ENCODE measurements at places on chromosomes 5 and 9.
A peak's percentile ranks its signal among the peaks of the same experiment; 100 is the strongest.

DNA sequence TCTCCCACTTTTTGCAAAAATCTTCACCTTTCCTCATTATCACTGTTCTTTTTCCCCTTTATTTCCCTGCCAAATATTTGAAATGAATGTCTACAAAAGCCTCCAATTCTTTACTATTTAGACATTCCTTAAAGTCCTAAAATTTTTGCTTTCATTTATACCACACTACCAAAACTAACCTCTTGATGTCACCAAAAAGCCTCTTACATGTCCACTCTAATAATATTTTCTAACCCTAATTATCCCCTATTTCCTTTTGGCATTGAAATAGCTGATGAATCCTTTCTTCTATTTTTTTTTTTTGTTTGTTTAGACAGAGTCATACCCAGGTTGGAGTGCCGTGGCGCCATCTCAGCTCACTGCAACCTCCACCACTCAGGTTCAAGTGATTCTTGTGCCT is 32.3 kb upstream of the NRG2 start:
- DNase-seq: no peak

DNA sequence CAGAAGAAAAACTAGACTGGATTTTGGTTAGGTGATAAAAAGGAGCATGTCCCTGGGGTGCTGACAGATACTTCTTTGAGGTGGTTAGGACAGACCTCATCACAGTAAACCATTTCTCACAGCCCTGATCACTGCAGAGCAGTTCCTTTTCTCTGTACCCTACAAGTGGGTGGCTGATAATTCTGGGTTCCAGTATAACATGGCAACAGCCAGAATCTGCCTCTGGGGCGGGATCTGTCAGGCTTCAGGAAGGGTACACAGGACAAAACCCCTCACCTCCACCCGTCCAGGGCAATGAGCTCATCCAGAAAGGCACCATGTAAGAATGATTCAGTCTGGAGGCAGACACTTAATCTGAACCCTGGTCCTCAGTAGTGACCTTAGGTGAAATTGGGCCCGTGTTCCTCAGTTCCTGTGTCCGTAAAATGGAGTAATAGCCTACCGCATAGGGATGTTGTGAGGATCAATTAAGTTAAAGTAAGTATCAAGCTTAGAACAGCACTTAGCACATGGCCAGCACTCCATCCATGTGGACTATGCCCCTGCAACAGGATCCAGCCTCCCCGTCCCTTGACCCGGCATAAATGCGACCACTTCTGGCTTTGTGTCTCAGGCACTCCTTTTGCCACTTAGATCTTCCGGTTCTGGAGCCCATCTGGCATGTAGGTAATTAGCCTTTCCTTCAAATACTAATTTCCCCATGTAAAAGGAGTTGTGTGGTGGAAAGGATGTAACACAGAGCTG is 129.2 kb downstream of the LHFPL2 start:
- DNase-seq: no peak

DNA sequence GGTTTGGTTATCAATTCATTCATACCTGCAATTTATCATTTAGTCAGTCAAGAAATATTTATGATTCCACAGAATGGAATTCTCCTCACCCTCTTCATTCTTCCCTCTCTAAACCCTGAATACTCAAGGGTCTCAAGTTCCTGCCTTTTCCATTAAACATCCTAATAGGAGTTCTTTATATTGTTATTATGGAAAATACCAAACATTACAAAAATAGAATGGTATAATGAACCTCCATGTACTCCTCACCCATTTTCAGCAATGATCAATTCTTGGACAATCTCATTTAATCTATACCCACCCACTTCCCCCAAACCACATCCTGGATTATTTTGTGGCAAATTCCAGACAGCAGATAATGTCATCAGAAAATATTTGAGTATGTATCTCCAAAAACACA is 74.5 kb downstream of the ADAMTS12 start:
- no peak for DNase-seq

GRCh38 chr9:134490446-134490845 is 151.2 kb upstream of the COL5A1 start:
- DNase-seq: no peak

- no peak for DNase-seq
Measured at GRCh38 chr9:12915366-12915954, 140.6 kb downstream of the LURAP1L start.

DNA sequence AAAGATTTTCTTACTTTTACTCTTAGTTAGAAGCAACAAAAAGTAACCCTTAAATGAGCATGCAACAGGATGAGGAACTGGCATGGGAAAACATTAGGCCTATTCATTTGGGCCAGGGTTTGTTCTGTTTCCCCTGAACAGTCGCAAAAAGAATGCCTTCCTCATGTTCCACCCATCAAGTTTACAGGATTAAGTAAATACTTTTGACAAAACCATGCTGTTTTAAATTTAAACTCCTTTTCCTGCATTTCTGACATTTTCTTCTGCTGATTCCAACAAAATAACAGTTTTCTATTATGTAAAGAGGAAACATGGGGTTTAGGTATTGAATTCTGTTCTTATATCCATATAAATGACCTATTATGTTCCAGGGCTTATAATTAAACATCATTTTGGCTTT is 236.6 kb upstream of the ACTBL2 start:
- DNase-seq: no peak

- DNase-seq: no peak
Measured at GRCh38 chr5:14882658-14883580, 11.3 kb upstream of the ANKH start.

DNA sequence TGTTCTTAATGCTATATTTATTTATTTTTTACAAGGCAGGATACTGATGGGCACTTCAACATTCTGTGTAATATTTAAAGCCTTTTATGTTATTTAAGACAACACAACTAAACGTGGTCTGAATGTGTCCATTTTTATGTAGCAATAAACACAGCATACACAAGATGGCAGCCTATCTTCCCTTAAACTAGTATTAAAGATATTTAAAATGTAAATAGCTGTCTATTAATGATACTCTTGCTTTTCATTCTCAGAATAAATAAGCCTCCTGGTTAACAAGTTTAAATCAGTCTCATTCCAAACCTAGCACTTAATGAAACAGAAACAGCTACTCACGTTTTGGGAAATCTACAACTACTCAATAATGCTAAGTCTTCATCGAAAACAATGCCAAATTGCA is 315.7 kb downstream of the MCTP1 start:
- no peak for DNase-seq

GRCh38 chr5:151758430-151759241 is at the start of gene ATOX1:
TSS of gene ATOX1 (minus strand) at chr5:151758631. CDS start at chr5:151758551, 80 bp downstream.
- DNase-seq: no peak

GRCh38 chr9:121735793-121736770 is 84.6 kb downstream of the DAB2IP start:
- DNase-seq: no peak

- DNase-seq: no peak
Measured at GRCh38 chr5:72412283-72413055, 92.3 kb downstream of the PTCD2 start.

DNA sequence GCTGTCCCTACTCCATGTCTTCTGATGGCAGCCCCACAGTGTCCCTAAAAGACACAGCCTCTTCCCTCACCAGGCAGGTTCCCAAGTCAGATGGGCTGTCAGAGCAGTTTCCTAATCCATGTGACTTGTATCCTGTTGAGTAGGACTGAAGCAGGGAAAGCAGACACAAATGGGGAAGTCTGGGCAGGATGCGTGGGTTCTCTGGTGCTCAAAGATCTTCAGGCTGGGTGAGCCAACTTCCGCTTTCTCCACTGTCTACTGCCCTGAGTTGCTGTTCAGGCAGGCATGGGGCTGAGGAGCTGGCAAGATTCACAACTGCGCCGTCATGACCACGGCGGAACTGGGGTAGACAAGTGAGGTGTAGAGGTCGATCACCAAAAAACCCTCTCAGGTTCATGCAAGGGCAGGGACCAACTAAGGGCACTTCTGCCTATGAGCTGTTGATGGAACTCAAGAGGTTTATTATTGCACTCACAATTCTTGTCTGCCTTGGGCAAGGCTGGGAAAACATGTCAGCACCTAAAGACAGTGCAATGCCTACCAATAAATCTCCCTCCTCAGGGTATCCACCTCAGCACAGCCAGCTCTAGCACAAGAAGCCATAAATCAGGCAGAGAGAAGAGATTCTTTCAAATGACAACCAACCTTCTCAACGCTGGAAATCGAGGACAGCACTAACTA is 83.4 kb downstream of the RAPGEF1 start:
- peak; percentile 91 for DNase-seq

DNA sequence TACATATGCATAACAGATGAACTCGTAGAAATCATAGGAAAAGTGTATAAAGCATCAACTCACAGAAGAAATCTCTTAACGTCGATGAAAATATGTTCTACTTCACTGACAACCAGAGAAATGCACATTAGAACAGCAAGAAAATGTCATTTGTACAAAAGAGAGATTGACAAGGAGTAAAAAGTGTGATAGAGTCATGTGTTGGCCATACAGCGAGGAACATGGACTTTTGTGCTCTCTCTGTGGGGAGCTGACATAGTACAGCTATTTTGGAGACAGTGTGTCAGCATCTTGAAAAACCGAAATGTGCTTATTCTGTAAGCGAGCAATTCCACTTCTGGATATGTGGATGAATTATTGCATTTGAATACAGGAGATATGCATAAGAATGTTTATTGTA is 477.9 kb downstream of the ICE1 start:
- no peak for DNase-seq

GRCh38 chr9:133048595-133048994 is 13.2 kb upstream of the CEL start:
- no peak for DNase-seq

- no peak for DNase-seq
Measured at GRCh38 chr5:99076723-99077640, 148.2 kb upstream of the CHD1 start.

DNA sequence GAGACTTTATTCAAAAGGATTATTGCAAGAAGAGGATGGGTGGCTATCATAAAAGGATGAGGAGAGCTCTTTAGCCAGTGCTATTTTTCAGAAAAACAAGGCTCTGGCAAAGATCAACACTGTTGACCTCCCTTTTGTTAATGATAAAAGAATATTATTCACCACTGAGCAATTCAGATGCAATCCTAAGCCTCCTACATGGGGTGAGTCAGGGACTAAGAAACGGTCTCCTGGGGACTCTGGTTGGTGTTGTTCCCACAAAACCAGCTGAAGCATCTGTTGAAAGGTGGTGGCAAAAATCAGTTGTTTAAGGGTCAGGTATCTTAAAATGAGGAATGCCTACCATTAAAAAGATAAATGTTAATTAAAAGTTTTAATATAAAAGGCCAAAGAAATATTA is 7.7 kb upstream of the GCNT1 start:
- DNase-seq: no peak

DNA sequence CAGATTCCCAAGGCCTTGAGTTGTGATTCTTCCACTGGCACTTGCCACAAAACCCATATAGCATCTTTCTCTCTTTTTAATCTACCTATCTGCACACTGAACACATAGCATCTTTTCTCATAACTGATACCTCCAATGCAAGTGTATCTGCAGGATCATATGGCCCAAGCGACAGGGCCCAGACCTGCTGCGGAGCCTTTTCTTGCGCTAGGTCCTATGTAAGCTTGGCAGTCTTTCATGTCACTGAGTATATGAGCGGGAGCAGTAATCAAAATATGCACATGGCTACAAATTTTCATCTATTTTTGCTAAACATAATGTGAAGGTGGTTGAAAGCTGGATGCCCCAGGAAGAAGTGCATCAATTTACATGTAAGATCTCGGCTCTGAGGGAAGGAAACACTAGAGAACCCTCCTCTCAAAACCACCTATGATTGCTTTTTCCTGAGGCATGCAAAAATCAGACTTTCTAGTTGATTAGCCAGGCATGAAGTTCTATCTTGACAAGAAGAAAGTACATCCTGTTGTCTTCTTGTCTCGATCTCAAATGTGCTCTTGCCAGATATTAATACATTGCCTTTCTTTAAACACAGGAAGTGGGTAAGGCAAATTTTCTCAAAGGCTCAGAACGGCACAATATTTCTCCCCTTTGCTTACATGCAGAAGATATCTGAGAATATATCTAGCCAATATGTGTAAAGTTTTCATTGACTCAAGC is 26.9 kb upstream of the CEMIP2 start:
- no peak for DNase-seq

DNA sequence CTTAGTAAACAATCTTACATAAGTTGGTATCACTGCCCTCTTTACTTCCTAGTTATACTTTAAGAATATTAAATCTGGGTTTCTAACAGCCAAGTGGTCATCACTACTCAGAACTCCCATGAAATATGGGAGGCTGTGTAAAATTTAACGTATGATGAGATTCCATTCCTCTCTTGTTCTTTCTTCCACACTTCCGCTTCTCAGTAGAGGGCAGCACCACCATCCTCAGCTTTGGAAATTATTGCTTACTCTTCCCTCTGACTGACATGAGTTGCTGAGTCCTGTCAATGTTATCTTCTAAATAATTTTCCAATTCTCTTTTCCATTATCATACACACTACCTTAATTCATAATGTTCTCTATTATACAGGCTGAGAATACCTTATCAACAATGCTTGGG is 194.0 kb downstream of the RFX3 start:
- no peak for DNase-seq

DNA sequence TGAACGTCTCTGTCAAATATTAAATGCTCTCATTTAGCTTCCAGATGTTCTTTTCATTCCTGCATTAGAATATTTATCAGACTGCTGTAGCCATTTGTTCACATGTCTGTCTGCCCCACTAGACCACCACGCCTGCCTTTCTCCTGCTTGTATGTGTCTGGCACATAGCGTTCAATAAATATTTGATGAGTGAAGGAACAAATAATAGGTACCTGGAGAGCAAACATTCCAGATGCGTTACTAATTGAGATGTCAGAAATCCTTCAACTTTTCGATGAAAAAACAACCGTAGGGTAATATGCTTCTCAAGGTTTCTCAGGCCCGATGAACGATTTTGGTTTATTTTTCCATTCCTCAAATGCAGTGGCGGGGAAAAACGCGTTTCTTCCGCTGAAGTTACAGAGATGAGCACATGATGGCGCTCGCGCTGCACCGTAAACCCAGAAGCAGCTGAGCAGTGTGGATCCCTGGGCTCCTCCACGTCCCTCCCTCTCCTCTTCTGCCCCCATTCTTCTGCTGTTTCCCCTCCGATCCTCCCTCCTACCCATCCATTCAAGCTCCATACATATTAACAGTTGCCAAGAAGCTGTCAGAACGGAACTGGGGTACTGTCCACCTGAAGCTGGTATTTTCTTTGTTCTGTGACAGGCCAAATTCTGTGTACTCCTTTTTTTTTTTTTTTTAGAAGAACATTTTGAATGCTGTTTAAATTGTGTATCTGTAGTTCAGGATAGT is 245.4 kb downstream of the MPDZ start:
- DNase-seq: peak; percentile 34

GRCh38 chr5:108122702-108123101 is 259.2 kb downstream of the FBXL17 start:
- no peak for DNase-seq

DNA sequence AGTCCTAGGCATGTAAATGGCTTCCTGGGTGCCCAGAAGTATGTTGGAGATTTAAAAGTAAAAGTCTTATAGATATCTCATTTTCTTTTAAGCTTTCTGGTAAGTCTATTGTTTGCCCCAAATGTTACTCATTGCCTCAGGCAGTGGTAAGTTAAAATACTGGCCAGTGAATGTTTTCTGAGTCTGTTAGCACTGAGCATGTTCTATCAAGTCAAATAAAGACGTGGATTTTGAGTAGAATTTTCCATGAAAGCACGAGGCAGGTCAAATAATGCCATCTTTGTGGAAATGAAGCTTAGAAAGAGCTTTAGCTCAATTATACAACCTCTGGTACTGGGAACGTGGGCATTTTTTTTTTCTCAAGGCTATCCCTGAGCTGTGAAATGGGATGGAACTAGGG is 651.3 kb upstream of the ACO1 start:
- no peak for DNase-seq

- DNase-seq: no peak
Measured at GRCh38 chr5:120037451-120037850, 408.1 kb downstream of the FAM170A start.

Measured in glomerular endothelial cell (primary cell).